ENCODE measurements at places on chromosomes 2 and 18.

DNA sequence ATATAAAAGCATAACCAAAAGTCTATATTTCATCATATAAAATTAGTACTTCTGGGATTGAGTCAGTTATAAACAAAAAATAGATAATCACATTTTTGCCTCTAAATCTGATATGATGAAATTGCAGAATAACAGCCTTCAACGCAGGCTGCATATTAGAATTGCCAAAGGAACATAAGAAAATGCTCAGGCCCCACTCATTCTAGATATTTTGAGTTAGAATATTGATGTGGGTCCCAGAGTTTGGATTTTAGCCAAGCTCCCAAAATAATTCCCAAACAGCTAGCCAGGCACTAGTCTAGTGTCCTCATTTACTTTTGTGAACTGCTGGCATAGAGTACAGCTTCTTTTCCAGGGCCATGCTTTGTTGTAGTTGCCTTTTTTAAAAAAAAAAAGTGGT, 63.5 kb downstream of the ZDBF2 start:
- DNase-seq = no peak

GRCh38 chr2:160639472-160639871, 145.9 kb upstream of the RBMS1 start:
- no peak for DNase-seq

- DNase-seq = no peak
Observed at GRCh38 chr18:79156327-79156726, 87.1 kb downstream of the ATP9B start.

- no peak for DNase-seq
Observed at GRCh38 chr2:145931781-145932395, 1412.0 kb upstream of the ZEB2 start.

- no peak for DNase-seq
Observed at GRCh38 chr2:35522450-35522849, 833.1 kb upstream of the CRIM1 start.

DNA sequence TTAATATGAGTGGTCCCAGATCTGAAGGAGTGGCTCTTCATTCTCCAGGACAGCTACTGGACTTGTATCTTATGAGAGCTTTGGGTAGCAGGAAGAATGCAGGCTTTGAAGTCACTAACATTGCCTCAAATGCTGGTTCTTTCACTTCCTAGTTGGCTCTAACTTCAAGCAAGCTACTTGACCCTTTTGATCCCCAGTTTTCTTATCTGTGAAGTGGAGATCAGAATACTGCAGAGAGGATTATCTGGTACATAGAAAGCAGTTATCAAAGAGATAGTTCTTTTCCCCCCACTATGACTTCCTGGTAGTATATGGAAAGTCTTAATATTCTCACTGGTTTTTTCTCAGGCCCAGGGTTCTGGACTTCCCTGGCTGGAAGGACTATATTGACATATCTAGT, 3.4 kb upstream of the PLCL1 start:
- no peak for DNase-seq

GRCh38 chr2:120785228-120785966, 49.7 kb downstream of the GLI2 start:
- no peak for DNase-seq

- DNase-seq = no peak
Observed at GRCh38 chr2:96891591-96892333, 21.9 kb upstream of the SEMA4C start.

DNA sequence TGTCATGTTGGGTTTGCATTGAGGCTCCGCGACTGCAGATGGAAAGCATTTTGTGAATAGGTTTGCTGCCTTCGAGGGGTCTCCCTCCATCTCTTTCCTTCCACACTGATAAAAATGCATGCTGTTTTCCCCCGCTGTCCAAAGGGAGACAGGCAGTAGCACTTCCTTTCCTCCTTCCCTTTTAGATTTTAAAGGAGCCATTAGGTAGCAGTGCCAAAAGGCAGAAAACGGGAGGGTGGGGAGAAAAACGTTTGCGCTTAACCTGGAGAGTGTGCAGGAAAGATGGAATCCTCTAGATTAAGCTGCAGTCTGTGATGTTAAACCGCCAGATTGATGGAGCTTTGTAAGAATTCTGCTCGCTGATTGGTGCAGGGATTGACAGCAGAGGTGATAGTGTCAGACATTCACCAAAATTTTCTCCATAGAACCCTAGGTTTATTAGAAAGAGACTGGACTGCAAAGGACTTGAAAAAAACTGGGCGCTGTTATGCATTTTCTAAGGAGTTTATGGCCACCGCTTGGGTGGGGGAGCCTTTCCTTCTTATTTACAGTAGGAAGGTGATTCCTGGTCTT, 688 bp downstream of the MAPRE2 start:
- peak; percentile 61 for DNase-seq

- no peak for DNase-seq
Observed at GRCh38 chr2:219496825-219497494, 1.7 kb upstream of the GMPPA start.

GRCh38 chr2:121272596-121272995, 12.4 kb downstream of the TFCP2L1 start:
- DNase-seq = no peak

GRCh38 chr18:57585421-57585820, 1.1 kb downstream of the FECH start:
- no peak for DNase-seq

DNA sequence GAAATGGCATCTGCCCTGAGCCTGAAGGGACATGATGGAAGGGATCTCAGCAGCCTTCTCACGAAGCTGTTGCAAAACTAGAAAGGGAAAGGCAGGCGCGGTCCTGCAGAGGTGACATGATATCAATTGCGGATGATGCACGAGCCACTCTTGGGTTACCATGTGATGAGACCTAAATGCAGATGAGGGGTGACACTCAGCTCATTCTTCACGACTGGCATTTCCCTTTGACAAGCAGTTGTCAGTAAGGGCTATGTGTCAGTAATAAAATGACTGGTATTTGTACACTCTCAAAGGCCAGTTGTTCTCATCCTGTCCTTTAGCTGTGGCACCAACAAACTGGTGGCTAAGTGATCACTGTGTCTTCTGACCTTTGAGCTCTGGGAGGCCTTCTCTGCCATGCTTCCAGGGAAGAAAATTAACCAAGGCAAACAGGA, 273.6 kb downstream of the ETAA1 start:
- DNase-seq = no peak

DNA sequence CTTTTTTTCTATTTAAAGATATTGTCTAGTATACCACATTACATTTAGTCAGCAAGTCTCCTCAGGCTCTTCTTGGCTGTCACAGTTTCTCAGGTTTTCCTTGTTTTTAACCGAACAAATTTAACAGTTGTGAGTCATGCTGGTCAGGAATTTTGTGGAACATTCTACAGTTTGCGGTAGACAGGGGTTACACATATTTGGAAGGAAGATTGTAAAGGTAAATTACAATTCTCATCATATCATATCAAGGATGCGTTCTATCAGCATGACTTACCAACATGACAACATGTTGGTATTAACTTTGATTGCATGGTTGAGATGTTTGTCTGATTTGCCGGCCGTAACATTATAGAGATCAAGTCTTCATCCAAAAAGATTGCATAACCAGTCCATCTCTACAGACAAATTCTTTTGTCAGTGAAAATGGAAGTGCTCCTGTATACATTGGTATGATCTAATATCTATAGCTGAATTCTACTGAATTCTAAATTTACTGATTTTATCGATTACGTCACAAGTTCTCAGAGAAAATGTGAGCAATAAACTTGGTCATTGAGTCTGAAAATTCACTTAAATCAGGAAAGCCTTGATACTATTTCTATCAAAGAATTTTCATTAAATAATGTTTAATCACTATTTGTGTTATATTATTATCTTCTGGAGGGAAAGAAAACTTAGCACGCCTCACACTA, 664.4 kb upstream of the SLC8A1 start:
- DNase-seq = no peak

GRCh38 chr18:78480262-78481054, 499.2 kb upstream of the SALL3 start:
- peak; percentile 20 for DNase-seq

- DNase-seq = no peak
Observed at GRCh38 chr2:234958311-234958710, 6.5 kb downstream of the SH3BP4 start.

DNA sequence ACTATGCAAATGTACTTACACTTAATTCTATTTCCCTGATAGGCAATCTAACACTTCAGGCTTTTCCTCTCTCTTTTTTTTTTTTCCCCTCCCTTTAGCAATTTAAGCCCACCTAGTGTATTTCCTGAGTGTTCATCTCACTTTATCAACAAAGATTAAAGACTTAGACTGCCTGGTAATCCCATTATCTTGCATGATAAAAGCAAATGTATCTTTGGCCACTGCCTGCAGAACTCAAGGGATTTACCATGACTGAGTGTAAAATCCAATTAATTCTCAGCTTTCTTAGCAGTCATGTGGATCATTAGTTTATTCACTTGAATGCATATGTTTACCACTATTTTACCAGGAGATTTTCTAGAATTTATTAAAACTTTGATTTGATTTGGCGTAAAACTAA, 1102.2 kb upstream of the GYPC start:
- DNase-seq = no peak

DNA sequence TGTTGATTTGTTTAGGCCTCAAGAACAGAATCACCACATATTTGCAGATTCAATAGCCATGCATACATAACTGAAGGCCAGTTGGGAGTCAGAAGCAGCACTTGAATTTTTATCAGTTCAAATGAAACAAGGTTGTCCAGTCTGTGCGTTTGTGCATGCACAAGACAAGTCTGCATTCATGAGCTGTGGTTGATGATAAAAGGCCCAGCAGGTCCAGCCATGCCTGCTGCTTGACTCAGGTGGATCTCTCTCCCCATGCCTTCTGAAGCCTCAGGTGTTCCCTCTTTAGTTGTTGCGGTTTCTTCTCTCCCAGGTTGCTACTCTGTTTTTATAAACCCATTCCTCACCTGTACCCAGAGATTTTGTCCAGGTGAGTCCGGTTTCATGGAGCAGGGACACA, 124.5 kb downstream of the CCDC102B start:
- no peak for DNase-seq

- DNase-seq = no peak
Observed at GRCh38 chr18:74457043-74457724, at the start of gene DIPK1C. Gene DIPK1C (minus strand): TSS chr18:74457308. CDS start chr18:74457259, 49 bp downstream.

DNA sequence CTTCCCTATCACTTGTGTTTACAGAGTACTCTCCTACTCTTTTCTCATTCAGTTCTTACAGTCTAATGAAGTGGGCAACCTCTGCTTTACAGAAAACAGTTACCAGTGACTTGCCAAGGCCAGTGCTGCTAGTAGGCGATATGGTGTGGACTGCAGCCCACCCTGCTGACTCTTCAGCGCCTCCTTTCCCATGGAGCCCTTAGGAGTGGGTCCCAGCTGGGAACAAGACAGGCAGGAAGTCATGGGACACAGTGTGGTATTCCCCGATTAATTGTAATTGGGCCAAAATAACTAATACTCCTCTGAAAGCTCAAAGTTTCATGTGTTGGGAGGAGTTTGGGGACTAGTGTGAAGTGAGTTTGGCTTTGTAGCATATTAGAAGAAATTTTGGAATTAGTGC, 120.1 kb upstream of the EML6 start:
- no peak for DNase-seq

- DNase-seq = peak; percentile 61
Observed at GRCh38 chr2:186486651-186487647, 889 bp downstream of the ZC3H15 start.

- no peak for DNase-seq
Observed at GRCh38 chr2:19362094-19362754, 3.8 kb upstream of the OSR1 start.

DNA sequence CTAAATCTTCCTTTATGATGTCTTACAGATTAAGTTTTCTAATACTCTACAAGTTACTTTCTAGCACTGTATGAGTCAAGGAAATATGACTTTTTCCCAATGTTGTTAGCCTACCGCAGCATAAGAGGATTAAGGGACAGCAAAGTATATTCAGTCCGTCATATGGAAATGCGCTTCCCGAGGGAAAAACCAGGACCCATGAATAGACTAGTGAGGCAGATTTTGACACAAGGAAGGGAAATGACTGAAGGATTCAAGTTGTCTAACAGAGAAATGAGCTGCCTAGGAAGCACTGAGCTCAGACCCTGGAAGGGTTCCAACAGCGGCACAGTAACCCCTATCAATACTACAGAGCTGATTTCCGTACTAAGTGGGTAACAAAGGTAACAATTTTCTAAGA, 12.0 kb downstream of the SEPTIN10 start:
- DNase-seq = no peak

DNA sequence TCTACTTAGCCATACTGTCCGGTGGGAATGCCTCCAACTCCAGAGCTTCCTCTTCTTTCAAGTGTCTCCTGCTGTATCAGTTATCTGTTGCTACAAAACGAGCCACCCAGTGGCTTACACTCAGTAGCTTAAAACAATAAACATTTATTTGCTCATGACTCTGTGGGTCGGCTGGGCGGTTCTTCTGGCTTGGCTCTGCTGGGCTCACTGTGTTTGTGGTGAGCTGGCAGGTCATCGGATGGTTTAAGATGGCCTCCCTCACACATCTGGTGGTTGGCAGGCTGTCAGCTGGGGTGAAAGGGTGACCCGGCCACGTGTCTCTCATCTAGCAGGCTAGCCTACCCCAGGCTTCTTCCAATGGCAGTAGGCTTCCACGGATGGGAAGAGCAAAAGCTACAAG, 122.4 kb upstream of the SLC1A4 start:
- no peak for DNase-seq

GRCh38 chr2:118607641-118608040, 239.8 kb downstream of the EN1 start:
- DNase-seq = no peak

DNA sequence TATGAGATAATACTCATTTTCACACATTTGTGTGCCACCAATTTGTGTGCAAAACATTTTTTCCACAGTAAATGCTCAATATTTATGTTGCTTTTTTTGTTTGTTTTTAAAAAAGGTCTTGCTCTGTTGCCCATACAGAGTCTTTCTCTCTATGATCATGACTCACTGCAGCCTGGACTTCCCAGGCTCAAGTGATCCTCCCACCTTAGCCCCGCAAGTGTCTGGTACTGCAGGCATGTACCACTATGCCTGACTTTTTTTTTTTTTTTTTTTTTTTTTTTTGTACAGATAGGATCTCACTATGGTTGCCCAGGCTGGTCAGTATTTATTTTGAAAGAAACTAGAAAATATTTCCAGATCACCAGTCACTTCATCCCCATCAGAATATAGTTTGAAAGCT, 297.8 kb upstream of the GYPC start:
- DNase-seq = no peak

DNA sequence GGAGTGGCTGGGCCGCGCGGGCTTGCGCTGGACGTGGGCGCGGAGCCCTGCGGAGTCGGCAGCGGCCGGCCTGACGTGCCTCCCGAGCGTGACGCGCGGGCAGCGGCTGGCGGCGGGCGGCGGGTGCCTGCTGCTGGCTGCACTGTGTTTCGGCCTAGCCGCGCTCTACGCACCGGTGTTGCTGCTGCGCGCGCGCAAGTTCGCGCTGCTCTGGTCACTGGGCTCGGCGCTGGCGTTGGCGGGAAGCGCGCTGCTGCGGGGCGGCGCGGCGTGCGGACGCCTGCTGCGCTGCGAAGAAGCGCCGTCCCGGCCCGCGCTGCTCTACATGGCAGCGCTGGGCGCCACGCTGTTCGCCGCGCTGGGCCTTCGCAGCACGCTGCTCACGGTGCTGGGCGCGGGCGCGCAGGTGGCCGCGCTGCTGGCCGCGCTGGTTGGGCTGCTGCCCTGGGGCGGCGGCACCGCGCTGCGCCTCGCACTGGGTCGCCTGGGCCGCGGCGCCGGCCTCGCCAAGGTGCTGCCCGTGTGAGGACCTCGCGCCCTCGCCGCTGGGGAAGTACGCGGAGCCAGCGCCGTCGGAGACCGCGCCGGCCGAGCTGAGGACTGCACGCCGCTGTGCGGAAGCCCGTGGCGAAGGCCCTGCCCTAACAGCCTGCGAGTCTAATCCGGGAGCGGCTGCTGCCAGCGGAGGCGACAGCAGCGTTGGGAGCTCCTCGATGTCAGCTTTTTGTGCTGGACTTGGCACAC, 526 bp downstream of the SFT2D3 start:
- peak; percentile 86 for DNase-seq
